ENCODE measurements at places on chromosomes 12 and 14. TPM values are rescaled to one million over a fixed set of nuclear protein-coding genes. Genes with fewer than 3 reads are reported as not detected.

- H3K27ac ChIP-seq, result peak overlapping the region; percentile 72
- no peaks in the 10 kb centered on the region for H3K27me3 ChIP-seq
- no peak for DNase-seq
- peaks cover 35% of the 10 kb centered on the region for H3K4me1 ChIP-seq
- peaks cover 32% of the 10 kb centered on the region for H3K36me3 ChIP-seq
These were observed 5.4 kb downstream of the SLC15A4 start for GRCh38 chr12:128818065-128819022.

DNA sequence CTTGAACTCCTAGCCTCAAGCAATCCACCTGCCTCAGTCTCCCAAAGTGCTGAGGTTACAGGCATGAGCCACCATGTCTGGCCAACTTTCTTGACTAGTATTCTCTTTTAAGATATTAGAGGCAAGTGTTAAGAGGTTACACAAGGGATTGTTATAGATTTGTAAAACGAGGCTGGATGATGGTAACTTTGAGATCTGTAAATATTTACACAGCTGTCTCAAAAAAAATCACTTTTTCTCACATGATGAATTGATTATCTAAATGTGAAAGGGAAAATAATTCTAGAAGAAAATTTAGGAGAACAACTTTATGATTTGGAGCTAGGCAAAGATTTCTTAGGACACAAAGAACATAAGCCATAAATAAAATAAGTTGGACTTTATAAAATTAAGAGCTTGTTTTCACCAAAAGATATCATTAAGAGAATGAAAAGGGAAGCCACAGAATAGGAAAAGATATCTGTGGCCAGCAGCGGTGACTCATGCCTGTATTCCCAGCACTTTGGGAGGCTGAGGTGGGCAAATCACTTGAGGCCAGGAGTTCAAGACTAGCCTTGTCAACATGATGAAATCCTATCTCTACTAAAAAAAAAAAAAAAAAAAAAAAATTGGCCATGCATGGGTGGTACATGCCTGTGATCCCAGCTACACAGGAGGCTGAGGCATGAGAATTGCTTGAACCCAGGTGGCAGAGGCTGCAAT, 77.4 kb downstream of the BBS10 start:
- H3K36me3 ChIP-seq, result peaks cover 5% of the 10 kb centered on the region
- peaks cover 51% of the 10 kb centered on the region for H3K4me1 ChIP-seq
- DNase-seq, result peak; percentile 19
- no peaks in the 10 kb centered on the region for H3K27me3 ChIP-seq
- H3K4me3 ChIP-seq, result no peak overlapping the region

GRCh38 chr14:68182492-68182891, 362.9 kb downstream of the RAD51B start:
- no peaks in the 10 kb centered on the region for H3K27me3 ChIP-seq
- DNase-seq, result no peak
- H3K4me3 ChIP-seq, result no peak overlapping the region
- peaks cover 22% of the 10 kb centered on the region for H3K4me1 ChIP-seq
- no peak overlapping the region for H3K27ac ChIP-seq

- H3K27me3 ChIP-seq, result no peaks in the 10 kb centered on the region
- H3K4me1 ChIP-seq, result peaks cover 24% of the 10 kb centered on the region
- H3K36me3 ChIP-seq, result peaks cover 13% of the 10 kb centered on the region
- no peak overlapping the region for H3K27ac ChIP-seq
These were observed 2.6 kb downstream of the DLGAP5 start for GRCh38 chr14:55188686-55189295.

GRCh38 chr12:54207539-54208294, 18.9 kb upstream of the SMUG1 start:
- H3K27me3 ChIP-seq, result peaks cover 11% of the 10 kb centered on the region
- H3K36me3 ChIP-seq, result no peaks in the 10 kb centered on the region
- H3K4me1 ChIP-seq, result peaks cover 6% of the 10 kb centered on the region
- peak; percentile 80 for DNase-seq

DNA sequence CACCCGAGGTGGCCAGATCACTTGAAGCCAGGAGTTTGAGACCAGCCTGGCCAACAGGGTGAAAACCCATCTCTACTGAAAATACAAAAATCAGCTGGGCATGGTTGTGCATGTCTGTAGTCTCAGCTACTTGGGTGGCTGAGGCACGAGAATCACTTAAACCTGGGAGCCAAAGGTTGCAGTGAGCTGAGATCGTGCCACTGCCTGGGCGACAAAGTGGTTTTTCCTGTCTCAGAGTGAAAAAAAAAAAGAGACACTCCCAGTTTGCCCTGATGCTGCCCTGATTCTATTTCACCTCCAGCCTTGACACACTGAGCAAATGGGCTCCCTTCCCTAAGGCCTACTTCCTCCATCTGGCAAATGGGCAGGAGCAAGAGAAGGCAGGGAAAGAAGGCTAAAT, 28.5 kb upstream of the PLEK2 start:
- peaks cover 7% of the 10 kb centered on the region for H3K4me1 ChIP-seq
- DNase-seq, result no peak
- no peak overlapping the region for H3K4me3 ChIP-seq
- no peak overlapping the region for H3K27ac ChIP-seq
- H3K36me3 ChIP-seq, result no peaks in the 10 kb centered on the region

- no peak for DNase-seq
- no peak overlapping the region for H3K27ac ChIP-seq
- H3K27me3 ChIP-seq, result peaks cover 23% of the 10 kb centered on the region
- no peaks in the 10 kb centered on the region for H3K36me3 ChIP-seq
- no peak overlapping the region for H3K4me3 ChIP-seq
These were observed 25.7 kb upstream of the COCH start for GRCh38 chr14:30848449-30849240.

DNA sequence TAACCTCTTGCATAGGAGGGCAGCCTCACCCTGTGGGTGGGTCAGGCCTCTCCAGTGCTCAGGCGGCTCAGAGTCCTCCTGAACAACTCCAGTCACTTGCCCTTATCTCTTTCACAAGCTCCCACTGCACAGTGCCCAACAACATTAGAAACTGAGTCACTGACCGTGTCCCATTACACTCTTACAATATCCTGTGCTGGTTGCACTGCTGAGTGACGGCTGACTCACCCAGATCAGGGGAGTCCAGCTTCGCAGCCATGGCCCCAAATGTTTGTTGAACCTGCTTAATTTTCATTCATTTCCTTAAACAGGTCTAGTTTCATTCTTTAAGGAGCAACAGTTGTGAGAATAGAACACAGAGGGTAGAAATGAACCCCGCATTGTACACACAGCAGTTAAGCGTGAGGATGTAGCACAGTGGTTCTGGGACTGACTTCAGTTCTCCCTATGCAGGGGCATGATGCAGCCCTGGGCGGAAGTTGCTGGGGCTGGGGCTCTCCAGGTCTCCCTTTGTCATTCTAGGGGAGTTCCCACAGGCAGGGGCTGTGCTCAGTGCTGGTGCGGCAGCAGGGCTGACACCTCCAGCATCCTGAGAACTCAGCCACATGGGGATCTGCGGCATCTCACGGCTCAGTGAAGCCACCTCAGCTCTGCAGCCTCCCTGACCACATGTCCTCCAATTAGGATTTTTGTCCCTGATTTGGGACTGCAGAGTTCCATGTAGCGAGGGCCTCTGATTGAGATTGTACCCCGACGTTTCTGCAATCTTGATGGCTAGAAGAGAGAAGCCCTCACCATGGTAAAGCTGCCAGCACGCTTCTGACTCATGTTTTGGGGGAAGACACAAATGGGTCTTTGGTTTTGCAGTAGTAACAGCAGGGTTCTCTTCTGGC, 16.1 kb downstream of the GPR68 start:
- no peak overlapping the region for H3K4me3 ChIP-seq
- DNase-seq, result peak; percentile 66
- H3K4me1 ChIP-seq, result peaks cover 7% of the 10 kb centered on the region
- no peaks in the 10 kb centered on the region for H3K27me3 ChIP-seq
- H3K36me3 ChIP-seq, result peaks cover under 1% of the 10 kb centered on the region

DNA sequence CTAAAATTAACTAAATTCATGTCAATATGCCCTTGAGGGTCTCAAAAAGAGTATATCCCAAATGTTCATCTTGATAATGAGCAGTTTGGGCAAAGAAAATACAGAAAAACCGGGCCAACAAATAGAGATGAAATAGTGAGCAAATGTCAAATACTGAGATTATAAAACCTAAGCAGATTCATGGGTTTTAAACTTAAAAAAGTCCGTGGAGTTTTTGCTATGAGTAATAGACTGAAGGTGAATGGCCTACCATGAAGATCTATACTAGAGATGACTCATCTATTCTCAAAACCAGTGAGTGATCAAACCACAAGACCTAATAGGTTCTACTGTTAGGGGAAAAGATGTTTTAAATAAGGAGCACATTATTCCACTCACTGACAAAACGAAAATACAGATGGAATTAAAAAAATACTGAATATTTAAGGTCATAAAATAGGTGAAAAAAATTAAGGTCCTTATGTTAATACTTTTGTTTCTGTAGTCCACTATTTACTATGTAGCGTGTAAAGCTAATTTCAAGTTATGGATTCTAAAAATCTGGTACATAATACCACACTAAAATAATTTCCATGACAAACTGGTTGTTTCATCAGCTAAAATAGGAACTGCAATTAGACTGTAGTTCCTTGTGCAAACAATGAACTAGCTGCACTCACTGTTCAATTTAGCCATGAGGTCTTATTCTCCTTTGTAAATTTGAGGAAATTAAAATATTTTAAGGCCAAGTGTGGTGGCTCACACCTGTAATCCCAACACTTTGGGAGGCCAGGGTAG, 5.0 kb downstream of the HNRNPC start:
- peak; percentile 72 for DNase-seq
- H3K4me1 ChIP-seq, result peaks cover 40% of the 10 kb centered on the region
- H3K27me3 ChIP-seq, result no peaks in the 10 kb centered on the region
- H3K36me3 ChIP-seq, result peaks cover 99% of the 10 kb centered on the region

- no peaks in the 10 kb centered on the region for H3K36me3 ChIP-seq
- H3K27ac ChIP-seq, result no peak overlapping the region
- H3K4me1 ChIP-seq, result peaks cover 11% of the 10 kb centered on the region
These were observed 113.4 kb downstream of the LGMN start for GRCh38 chr14:92635031-92635430.

DNA sequence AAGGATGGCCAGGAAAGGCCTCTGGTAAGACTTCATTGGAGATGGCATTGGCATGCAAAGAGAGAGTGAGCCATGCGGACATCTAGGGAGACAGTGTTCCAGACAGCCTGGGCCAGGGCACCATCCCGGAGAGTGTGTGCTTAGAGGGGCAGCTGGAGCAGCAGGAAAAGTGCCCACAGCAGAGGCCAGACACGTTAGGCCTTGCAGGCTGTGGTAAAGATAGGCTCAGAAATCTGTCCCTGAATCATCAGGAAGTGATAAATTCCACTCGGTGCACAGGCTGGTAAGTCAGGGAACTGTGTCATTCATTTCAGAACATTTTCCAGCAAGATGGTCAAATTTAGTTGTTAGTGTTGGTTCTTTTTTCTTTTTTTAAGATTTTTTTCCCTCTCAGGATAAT, 8.8 kb downstream of the GALNT16 start:
- H3K27ac ChIP-seq, result no peak overlapping the region
- H3K36me3 ChIP-seq, result no peaks in the 10 kb centered on the region
- peaks cover 13% of the 10 kb centered on the region for H3K27me3 ChIP-seq
- no peak overlapping the region for H3K4me3 ChIP-seq

- H3K27me3 ChIP-seq, result no peaks in the 10 kb centered on the region
- DNase-seq, result peak; percentile 6
- H3K4me3 ChIP-seq, result no peak overlapping the region
- no peaks in the 10 kb centered on the region for H3K4me1 ChIP-seq
These were observed 115.7 kb downstream of the DIO2 start for GRCh38 chr14:80095623-80096022.

DNA sequence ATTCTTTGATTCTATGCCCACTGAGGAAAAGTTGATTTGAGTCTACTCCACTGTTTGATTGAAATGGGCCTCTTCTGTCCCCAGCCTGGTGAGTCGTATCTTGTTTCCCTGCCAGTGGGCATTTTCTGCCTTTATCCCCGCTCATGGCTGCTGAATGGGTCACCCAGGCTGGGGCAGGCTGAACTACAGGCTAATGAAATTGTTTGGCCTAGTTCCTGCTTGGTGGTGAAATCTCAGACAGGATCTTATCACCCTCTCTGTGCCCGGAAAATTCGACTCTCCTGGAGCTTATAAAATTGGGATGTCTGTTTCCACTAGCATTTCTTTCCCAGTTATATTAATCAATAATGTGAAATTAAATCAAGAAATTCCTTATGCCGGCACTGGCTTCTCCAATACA, 65.0 kb downstream of the CHST11 start:
- no peak overlapping the region for H3K4me3 ChIP-seq
- peaks cover 6% of the 10 kb centered on the region for H3K4me1 ChIP-seq
- H3K36me3 ChIP-seq, result no peaks in the 10 kb centered on the region
- no peak overlapping the region for H3K27ac ChIP-seq

DNA sequence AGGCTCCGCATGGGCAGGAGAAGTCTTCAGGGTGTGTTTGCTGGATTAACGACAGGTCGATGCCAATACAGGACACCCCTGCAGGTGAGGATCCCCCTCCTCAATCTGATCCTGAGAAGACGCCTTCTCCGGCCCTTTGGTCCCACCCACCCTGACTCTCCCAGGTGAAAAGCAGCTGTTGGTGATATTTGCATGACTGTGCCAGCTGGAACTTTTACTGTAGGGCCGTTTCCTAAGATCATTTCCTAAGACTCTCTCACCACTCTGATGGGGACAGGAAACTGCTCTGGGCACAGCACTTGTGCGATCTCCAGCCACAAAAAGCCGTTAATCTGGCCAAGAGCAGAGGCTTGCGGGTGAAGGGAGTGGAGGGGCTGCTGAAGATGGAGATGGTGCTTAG, 16.8 kb upstream of the EIF5 start:
- peaks cover 11% of the 10 kb centered on the region for H3K27me3 ChIP-seq
- H3K4me3 ChIP-seq, result no peak overlapping the region
- DNase-seq, result no peak
- H3K4me1 ChIP-seq, result no peaks in the 10 kb centered on the region

- H3K4me1 ChIP-seq, result peaks cover 10% of the 10 kb centered on the region
- no peaks in the 10 kb centered on the region for H3K27me3 ChIP-seq
- H3K4me3 ChIP-seq, result no peak overlapping the region
- H3K36me3 ChIP-seq, result peaks cover 20% of the 10 kb centered on the region
- DNase-seq, result peak; percentile 49
- H3K27ac ChIP-seq, result no peak overlapping the region
These were observed 52.2 kb downstream of the GOLGA5 start for GRCh38 chr14:92846162-92846897.

DNA sequence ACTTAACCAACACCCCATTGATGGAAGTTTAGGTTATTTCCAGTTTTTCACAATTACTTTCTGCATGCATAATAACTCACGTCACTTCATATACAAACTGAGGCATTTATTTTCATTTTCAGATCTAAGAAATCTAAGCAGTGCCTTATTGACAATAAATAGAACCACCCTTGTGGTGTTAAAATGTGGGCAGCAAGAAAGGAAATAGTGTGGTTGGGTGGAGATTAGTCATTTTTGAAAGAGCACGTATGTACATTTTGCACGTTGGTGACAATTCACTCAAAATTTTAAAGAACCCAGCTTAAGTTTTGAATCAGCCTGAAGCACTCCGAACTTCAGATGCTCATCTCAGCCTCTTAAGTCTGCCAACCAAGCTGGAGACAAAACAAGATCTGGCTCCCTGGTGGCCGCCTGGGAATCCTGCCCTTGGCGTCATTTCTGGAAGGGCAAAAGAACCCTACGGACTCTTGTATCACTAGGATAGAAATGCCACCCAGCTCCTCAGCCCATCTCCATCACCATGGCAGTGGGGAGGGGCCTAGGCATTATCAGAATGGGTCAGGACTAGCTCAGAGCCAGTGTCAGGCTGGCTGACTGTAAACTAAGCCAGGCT, 89.5 kb upstream of the BCL2L14 start:
- DNase-seq, result no peak
- H3K27me3 ChIP-seq, result no peaks in the 10 kb centered on the region
- no peaks in the 10 kb centered on the region for H3K36me3 ChIP-seq
- peaks cover 5% of the 10 kb centered on the region for H3K4me1 ChIP-seq

PKP2 gene
- 88.0 TPM for total RNA-seq

MIP gene
- not detected for total RNA-seq

C12orf56 gene
- total RNA-seq, result not detected

TMTC2 gene
- 1.7 TPM for total RNA-seq

Measured in MCF 10A (cell line).